Erythroblast (primary cell): ENCODE measurements at places on chromosomes 6 and 20.

GRCh38 chr20:32980131-32980941 lies 23.9 kb downstream of the SUN5 start:
- no peak for DNase-seq

DNA sequence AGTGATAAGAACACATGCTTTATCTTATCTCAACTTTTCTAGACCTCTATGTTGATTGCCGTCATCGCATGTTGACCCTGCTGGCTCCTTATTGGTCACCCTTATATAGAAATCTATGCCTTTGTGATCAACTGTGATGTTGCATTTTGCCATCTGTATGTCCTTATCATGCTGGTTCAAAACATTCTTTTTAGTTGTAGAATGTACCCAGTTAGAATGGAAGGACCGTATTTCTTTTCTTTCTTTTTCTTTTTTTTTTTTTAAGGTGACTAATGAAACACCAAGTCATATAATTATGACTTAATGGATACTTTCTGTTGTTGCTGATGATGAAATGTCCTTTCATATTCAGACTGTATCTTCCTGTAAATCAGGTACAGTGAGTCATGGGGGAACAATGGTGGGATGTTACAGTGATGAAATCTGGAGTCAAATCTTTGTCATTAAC lies 145.9 kb upstream of the CITED2 start:
- peak; percentile 61 for DNase-seq

GRCh38 chr6:152173321-152173720 lies 365.8 kb downstream of the ESR1 start:
- no peak for DNase-seq

GRCh38 chr20:58788896-58789544 lies 61.7 kb downstream of the GNAS-AS1 start:
- DNase-seq, result no peak

DNA sequence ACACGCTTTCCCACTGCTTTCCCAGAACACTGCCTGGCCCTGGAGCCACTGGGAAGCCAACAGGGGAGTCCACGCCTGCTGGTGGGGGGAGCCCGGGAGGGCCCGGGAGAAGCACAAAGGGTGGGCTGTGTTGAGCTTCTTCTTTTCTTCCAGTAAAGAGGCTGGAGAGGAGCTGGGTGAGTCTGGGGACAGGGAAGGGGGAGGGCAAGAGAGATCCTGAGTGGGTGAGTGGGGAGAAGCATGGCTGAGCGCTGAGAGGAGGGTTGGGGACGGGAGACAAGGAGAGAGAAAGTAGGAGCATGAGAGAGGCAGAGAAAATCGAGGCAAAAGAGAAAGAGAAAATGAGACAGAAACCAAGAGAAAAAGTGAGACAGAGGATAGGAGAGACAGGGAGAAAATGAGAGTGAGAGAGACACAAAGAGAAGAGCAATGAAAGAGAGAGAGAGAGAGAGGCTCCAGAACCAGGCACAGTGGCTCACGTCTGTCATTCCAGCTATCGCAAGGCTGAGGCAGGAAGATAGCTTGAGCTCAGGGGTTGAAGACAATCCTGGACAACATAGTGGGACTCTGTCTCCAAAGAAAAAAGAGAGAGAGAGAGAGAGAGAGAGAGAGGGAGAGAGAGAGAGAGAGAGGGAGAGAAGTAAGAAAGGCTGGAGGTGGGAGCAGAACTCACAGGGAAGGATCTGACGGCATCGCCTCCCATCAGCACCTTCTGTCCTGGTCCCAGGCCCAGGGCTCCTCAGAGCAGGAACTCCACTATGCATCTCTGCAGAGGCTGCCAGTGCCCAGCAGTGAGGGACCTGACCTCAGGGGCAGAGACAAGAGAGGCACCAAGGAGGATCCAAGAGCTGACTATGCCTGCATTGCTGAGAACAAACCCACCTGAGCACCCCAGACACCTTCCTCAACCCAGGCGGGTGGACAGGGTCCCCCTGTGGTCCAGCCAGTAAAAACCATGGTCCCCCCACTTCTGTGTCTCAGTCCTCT lies 2.0 kb downstream of the LST1 start:
- no peak for DNase-seq

GRCh38 chr20:52246366-52246765 lies 54.8 kb upstream of the ZFP64 start:
- no peak for DNase-seq

GRCh38 chr6:4853782-4854511 lies 77.7 kb downstream of the CDYL start:
- DNase-seq, result peak; percentile 55

GRCh38 chr20:56316051-56316450 lies 42.7 kb upstream of the FAM210B start:
- DNase-seq, result no peak

GRCh38 chr6:131763749-131764148 lies 44.1 kb upstream of the ENPP1 start:
- DNase-seq, result no peak

DNA sequence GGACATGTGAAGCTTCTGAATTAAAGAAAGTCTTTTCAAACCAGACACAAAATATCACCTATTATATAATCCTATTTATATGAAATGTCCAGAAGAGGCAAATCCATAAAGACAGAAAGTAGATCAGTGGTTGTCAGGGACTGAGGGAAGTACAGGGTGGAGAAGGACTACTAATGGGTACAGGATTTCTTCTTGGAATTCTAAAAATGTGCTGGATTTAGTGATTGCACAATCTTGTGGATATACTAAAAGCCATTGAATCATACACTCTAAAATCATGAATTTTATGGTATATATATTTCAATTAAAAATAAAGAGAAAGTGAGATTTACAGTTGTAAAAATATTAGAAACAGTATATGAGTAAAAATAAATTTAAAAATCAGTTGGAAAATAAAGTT lies 18.7 kb upstream of the MC3R start:
- DNase-seq, result no peak

- peak; percentile 7 for DNase-seq
These were observed 1.3 kb upstream of the HUS1B start for GRCh38 chr6:658244-658643.

DNA sequence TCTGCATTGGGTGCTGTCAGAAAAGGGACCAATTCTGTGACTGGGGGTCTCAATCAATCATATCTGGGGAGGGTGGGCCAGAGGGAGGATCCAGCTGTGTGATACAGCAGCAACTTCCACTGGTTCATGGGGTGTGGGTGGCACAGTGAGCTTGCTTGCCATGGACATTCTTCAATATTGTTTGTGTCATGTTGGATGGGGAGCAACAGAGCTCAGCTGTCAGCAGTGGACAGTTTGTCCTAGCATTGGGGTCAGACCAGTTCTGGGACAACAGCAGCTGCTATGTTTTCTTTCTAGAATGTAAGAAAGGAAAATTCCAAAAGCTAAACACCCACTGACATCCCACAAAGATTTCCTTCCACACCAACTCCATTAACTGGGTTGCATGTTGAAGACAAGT lies 221.9 kb upstream of the CDH4 start:
- DNase-seq, result no peak

GRCh38 chr20:58497076-58497641 lies 18.0 kb downstream of the APCDD1L start:
- no peak for DNase-seq

DNA sequence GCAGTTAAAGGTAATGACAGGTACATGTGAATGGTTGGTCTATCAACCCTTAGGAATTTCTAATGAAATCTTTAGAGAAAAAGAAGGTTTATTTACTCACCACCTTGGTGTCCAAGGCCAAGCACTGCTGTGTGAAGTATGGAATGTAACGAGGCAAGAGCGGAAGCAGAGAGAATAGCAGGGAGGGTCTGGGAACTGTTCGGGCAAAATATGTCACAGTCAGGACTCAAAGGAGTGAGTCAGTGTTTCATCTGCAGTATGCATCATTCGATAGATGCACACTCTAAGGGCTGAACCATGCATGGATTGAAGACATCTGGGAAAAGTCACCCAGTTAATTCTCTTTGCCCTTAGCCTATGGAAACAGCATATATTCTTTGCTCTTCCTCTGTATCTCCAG lies 33.2 kb downstream of the ADGRF5 start:
- no peak for DNase-seq

- no peak for DNase-seq
These were observed 28.1 kb upstream of the VAPB start for GRCh38 chr20:58360936-58361335.

GRCh38 chr6:55997223-55997874 lies 122.0 kb upstream of the BMP5 start:
- no peak for DNase-seq

DNA sequence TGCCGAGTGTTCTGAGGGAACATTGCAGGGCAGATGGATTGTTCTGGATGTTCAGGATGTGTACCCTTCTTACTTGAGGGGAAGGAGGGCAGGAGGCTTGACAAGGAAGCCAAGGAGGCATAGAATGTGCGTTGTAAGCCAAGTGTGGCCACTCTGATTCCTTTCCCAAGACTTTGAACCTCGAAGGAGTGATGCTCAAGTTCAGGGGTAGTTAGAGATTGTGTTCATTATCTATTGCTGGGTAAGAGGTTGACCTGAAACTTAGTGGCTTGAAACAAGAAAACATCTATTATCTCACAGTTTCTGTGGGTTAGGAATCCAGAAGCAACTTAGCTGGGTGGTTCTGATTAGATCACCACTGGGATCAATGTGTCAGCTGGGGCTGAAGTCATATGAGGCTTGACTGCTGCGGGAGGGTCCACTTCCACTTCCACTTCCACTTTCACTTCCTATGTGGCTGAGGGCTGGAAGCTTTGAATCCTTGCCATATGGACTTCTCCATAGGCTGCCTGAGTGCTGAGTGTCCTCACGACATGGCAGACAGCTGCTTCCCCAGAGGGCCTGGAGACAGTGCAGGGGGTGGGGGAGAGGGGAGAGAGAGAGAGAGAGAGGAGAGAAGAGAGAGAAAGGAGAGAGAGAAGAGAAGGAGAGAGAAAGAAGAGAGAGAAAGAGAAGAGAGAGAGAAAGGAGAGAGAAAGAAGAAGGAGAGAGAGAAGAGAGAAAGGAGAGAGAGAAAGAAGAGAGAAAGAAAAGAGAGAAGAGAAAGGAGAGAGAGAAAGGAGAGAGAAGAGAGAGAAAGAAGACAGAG lies 6.9 kb upstream of the CD40 start:
- peak; percentile 46 for DNase-seq

- DNase-seq, result no peak
These were observed 2.5 kb upstream of the SRSF12 start for GRCh38 chr6:89120371-89120770.

- no peak for DNase-seq
These were observed 59.2 kb downstream of the BMP7 start for GRCh38 chr20:57207251-57207650.

- no peak for DNase-seq
These were observed 120.9 kb upstream of the IRAK1BP1 start for GRCh38 chr6:78746457-78746856.

GRCh38 chr6:151103266-151103665 lies 136.5 kb upstream of the AKAP12 start:
- no peak for DNase-seq

- DNase-seq, result no peak
These were observed 135.6 kb downstream of the EYA4 start for GRCh38 chr6:133376743-133377142.

GRCh38 chr6:170085475-170086401 lies 205.1 kb downstream of the DLL1 start:
- DNase-seq, result no peak

GRCh38 chr6:157989541-157990289 lies 8.1 kb downstream of the SYNJ2 start:
- no peak for DNase-seq

- DNase-seq, result no peak
These were observed 41.7 kb downstream of the POPDC3 start for GRCh38 chr6:105138141-105138540.

GRCh38 chr6:166004471-166004870 lies 163.2 kb downstream of the TBXT start:
- no peak for DNase-seq

DNA sequence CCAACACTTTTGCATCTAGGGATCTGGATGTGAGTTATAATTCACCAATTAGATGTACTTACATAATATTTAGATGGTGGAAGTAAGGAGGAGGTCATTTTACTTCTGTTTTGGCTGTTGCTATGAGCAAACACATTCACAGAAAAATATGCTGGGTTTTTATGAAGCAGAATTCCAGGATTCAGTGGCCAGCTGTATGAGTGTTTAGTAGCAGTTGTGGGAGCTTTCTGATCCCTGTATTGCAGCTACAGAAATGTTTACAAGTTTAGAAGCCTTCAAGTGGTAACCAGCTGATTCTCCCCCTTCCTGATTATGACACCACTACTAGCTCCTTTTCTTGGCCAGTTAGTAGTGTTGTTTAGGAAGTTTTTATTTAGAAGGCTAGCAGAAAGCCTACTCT lies 177.0 kb downstream of the TENT5A start:
- DNase-seq, result no peak

DNA sequence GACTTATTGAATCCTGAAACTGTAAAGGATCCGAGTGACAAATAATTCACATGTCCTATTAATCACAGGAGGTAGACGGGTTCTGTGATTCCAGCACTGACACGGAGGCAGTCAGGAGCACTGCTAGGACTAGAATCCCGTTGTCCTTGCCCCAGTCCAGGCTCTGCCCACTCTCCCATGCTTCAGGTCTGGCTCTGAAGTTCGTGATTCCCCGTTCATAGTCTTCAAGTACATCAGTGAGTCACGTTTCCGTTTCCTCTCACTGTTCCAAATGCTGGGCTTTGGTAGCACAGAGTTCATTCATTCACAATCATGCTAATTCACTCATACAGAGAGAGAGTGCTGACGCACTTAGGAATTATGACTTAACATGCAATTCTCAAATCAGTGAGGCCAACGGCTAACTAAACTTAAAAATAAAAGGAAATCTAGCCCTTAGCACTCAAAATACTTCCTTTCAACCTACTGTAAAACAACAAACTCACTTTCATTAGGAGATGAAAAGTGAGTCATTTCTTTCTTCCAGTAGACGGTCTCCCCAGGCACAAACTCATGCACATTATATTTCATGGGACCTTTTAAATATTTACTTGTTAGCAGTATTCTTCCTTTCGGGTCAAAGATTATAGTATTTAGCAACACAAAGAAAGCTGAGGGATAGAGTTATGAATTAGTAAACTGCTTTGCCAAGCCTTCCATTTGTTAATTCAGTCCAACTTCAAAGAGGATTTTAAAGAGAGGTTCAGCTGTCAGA lies 94.0 kb upstream of the NHSL1 start:
- no peak for DNase-seq

- DNase-seq, result no peak
These were observed 36.9 kb upstream of the AVP start for GRCh38 chr20:3121271-3121911.

GRCh38 chr20:53608456-53609452 lies 15.1 kb upstream of the ZNF217 start:
- peak; percentile 41 for DNase-seq

DNA sequence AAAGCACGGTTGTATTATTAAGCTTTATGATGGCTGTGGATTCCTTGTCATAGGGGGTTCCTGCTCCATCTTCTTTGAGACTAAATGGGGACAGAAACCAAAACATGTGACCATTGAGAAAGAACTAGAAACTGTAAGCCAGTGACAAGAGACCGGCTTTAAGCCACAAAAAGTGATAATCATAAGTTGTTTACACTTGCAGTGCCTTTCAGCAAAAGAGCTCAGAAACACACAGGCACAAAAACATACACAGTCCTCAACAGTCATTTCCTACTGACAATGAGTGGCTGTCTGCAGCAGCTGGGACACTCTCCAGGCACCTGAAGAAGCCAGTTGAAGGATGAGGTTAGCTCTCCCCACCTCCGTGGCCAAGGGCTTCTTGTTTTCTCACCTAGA lies 20.0 kb upstream of the UBE2J1 start:
- no peak for DNase-seq

GRCh38 chr20:15081261-15081660 lies 743.8 kb upstream of the FLRT3 start:
- no peak for DNase-seq
